Effector CD8-positive, alpha-beta T cell (primary cell): ENCODE measurements at places on chromosomes 5 and 9.

GRCh38 chr5:142925795-142926194 lies 155.6 kb downstream of the ARHGAP26 start:
- no peak for DNase-seq

- DNase-seq: no peak
Measured at GRCh38 chr9:88947581-88948573, 43.4 kb upstream of the S1PR3 start.

DNA sequence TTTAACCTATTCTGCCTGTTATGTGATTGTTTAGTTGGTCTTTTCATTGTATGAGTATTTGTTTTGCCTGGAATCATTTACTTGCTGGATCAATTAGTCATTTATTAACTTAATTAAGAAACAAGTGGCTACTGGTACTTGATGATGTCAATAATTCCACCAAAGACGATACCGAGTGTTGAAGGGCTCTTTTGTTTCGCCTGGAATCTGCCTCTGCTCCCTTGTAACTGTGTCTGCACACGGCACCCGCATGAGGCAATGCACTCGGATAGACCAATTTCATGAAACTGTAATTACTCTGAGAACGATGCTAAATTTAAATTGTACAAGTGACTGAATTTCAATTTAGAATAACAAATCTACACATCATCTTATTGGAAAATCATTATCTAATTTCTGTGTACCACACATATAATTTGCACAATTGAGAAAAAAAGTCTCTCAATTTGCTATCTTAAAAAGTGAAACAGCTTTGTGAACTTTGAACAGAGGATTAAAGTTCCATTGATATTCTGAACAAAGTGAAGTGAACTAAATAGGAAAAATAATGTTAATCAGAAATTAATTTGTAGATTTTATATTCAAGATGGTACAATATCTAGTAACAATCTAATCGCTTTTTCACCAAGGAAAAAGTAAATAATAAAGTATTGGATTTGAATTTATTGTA lies 143.2 kb downstream of the CTNND2 start:
- no peak for DNase-seq

DNA sequence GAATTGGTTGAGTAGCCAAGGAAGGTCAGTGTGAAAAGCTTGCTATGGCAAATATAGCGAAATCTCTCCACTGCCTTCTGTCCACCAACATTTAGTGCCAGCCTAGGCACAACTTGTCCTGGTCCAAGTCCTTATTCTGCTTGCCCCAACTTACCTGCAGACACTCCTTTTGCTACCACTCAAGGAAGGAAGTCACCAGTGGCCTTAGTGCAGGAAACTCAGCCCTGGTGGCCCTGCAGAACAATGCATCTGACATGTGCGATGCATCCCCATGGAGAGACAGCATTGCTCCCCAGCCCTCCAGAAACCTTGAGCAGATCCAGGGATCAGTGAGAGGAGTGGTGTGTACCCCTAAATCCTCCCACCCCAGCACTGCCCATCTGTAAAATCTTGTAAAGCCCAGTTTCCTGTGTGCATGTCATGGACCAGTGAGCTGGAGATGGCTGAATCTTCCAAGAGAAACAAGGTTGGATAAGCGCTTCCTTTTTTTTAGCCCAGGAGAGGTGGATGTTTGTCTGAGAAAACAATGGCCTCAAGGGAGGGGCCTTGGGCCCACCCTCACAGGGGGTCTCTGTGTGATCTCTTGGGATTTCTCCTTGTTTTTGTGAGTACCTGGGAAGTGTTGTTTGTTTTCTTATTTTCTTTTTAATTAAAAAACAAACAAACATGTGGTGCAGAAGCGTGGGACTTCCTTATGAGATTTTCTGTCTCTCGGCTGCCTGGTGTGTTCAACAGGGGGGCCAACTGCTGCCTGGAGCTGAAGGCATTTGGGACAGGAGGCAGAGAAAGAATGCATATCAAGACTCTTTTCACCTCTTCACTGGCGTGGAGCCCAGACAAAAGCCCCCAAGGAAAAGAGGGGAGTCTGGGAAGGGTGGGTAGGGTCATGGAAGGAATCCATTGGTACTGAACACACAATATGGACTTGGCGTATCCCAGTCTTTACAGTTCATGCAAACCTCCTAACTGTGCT lies 3.6 kb downstream of the FOXI1 start:
- no peak for DNase-seq

DNA sequence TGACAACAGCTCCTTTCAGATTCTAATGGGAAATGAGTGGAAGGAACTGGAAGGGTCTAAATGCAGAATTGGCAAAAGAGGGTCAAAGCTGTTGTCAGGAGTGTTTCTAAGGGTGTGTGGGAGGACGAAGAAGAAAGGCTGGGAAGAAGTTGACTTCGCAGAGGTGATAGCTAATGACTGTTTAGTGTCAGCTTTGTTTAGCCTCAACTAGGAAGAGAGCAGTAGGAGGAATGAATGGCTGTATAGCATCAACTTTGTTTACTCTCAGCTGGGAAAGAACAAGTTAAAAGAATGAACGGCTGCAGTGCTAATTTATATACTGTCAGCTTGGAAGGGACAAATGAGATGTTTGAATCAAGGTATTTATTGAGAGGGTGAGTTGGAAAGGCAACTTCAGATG lies 5.9 kb upstream of the LIX1 start:
- DNase-seq: no peak

DNA sequence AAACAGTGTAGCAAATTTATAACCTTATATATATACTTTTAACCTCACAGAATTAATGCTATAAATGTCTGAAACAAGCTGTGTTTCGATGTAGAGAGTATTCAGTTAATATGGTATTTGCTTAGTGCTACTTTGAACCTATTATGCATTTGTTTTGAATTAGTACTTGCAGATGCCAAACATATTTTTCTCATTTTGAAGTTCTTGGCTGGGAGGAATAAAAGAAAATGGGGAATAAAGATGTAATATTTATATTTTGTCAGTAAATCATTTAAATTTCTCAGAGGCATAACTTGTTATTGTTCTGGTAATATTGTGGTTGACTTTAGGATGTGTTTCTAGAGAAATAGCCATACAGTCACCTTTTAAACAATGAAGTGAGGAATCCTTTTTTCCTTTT lies 175.9 kb upstream of the IZUMO3 start:
- no peak for DNase-seq

DNA sequence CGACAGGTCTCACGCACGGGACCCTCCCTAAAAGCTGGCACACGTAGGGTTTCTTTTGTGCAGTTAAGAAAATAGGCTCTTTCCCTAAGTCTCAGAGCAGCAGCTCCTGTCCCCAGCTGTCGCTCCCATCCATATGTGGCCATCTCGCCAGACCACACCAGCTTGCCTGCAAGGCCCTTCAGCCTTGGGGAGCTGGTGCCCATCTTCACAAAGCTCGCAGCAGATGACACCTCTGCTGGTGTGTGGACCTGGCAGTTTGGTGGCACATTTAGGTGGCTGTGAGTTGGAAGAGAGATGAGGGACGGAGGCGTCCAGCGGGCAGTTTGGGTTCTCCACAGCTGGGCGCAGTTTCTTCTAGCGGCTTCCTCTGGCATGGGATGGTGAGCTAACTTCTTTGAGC lies 239.0 kb downstream of the FANCC start:
- DNase-seq: no peak

DNA sequence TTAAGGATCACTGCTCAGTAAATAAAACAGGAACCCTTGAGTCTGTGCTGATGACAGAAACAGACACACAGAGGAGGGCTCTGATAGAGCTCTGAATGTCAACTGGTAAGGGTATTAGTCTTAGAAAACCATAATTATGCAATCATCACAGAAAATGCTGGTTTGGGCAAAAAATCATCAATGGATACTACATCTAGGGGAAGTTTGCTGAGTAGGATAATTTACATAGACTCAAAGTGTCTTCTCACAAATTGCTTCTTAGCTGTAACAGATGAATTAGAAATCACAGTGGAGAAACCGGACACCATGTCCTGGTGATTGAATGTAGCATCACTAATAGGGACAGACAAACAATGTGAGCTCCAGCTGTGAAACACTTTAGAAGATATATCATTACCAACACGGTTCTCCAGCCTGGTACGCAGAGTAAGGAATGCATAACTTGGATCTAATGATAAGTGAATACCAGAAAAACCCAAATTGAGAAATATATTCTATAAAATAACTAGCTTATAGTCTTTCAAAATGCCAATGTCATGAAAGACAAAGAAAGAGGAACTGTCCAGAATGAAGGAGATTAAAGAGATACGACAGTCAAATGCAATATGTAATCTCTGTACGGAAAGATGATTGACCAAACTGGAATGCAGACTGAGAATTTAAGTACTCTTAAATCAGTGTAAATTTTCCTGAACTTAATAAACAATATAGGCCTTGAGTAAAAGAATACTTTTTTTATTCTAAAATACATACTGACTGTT lies 17.3 kb downstream of the CHD1 start:
- DNase-seq: no peak

DNA sequence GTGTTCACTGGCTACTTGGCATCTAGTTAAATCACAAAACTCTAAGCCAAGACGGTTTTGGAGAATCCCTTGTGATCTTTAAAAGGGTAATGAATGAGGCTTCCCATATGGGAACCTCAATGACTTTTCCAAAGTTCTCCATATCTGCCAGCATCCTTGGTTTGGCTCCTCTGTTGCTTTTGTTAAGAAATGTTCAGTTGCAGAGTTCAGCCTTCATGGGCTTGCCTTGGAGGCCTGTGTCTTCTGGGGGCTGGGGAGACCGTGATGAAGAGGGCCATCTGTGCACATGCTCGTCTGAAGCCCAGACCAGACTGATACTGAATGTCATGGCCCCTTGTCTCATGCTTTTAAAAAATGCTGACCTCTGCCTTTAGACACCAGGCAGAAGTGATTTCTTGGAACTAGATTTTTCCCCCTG lies 84.3 kb downstream of the RAI14 start:
- no peak for DNase-seq

- DNase-seq: no peak
Measured at GRCh38 chr9:99873943-99874584, 32.4 kb upstream of the STX17 start.

GRCh38 chr5:143453720-143454119 lies 50.2 kb upstream of the NR3C1 start:
- no peak for DNase-seq

DNA sequence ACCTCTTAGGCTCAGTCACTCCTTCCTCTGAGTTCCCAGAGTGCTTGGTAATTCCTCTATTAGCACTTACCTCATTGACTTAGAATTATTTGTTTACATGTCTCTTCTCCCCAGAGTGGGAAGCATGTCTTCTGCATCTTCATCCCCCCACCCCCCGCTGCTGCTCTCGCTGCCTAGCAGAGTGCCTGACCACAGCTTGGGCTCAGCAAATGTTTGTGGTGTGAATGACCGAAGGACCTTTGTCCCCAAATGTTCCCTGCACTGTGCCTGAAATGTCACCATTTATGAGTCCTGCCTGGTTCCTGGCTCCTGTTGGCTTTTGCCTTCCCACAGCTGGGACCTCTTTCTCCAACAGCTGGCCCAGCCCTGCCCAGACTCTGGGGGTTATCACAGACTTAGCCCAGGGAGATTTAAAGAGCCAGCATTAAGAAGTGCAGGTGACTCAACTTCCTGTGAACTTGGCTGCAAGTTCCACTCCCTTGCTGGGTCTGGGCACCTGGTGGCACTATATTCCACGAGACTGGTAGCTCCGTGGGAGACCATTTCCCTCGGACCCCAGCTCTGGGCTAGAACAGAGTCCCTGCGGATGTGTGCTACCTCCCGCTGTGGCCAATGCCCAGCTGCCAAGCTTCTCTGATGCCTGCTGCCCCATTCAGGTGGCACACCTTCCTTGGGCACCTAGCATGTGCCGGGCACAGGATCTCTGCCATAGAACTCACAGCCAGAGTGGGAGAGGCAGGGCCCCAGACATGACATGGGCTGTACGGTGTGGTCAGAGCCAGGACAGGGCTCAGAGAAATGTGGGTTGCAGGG lies 1.8 kb upstream of the HMCN2 start:
- no peak for DNase-seq

DNA sequence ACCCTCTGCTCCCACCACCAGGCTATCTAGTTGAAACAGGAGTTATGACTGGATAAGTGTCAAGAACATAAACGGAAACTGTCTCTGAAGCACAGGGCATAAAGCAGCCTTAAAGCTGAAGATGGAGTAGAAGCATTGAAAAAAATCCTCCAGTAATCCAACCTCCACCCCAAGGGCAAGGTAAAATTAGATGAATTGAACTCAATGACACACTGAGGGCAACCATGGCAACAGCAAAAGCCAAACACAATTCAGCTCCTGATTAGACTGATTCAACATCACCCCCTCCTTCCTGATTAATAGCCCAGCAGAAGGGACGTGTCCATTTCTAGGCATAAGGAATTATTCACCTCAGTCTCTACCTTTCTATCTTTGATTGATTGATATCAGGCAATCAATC lies 183.2 kb upstream of the MAP3K1 start:
- no peak for DNase-seq

- DNase-seq: no peak
Measured at GRCh38 chr5:58019614-58020013, 440.3 kb downstream of the PLK2 start.

- no peak for DNase-seq
Measured at GRCh38 chr9:137218754-137219271, 3.2 kb downstream of the RNF208 start.

- no peak for DNase-seq
Measured at GRCh38 chr5:141835928-141836670, 42.1 kb downstream of the PCDH1 start.

DNA sequence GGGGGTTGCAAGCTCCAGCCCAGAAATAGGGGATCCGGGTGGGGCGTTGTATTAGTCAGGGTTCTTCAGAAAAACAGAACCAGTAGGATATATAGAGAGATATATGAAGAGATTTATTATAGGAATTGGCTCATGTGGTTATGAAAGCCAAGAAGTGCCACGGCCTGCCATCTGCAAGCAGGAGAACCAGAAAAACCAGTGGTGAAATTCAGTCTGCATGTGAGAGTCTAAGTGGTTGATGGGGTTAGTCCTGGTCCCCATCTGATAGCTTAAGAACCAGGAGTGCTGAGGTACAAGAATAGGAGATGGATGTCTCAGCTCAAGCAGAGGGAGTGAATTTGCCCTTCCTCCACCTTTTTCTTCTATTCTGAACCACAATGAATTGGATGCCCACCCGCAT lies 123.4 kb upstream of the APC start:
- no peak for DNase-seq

DNA sequence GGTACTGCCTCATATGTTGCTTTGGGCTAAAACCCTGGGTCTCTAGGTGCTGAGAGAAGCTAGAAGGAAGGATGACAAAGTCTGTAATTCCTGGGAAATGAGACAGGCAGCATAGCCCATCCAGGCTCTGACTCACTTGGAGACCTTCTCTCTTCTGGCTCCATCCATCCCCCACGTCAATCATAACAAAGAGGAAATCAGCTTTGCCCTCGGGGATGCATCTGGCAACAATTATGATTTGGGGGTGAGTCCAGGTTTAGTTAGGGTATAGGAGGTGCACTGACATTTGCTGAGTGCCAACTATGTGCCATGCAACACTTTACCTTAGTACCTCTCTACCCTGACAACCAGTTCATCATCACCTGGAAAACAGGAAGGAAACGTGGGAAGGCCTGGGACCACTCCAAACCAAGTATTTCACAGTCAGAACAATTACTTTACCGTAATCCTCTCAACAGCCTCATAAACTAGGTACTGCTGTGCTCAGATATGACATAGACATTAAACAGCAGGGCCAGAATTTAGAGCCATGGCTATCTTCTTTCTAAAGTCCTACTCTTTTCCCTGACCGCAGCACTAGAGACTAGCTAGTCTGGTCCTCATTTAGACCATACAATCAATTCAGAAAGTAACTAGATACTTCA lies 39.1 kb upstream of the GZMA start:
- DNase-seq: no peak
